ENCODE measurements at places on chromosomes 3 and 15. TPM values are rescaled to one million over a fixed set of nuclear protein-coding genes. Genes with fewer than 3 reads are reported as not detected.

Gene MAGEF1
- 13.0 TPM for total RNA-seq

Gene CNTN4
- total RNA-seq, result not detected

Gene ARL6IP5
- 97.0 TPM for total RNA-seq

Gene LCTL
- not detected for total RNA-seq

Gene RFX7
- 3.8 TPM for total RNA-seq

Gene GOLGA6B
- total RNA-seq, result not detected

Gene CCR3
- total RNA-seq, result 0.07 TPM

Gene ERICH6
- total RNA-seq, result not detected

Gene SLCO2A1
- total RNA-seq, result under 0.01 TPM

Gene CGNL1
- 1.4 TPM for total RNA-seq

Gene ADAMTSL3
- under 0.01 TPM for total RNA-seq

Gene SNRPA1
- total RNA-seq, result 37.3 TPM

Gene DZIP1L
- total RNA-seq, result 0.34 TPM

Gene TARS3
- 11.3 TPM for total RNA-seq

Gene MUC13
- total RNA-seq, result not detected

Gene TRIM59
- 8.5 TPM for total RNA-seq

Gene KNL1
- 0.36 TPM for total RNA-seq

Gene TGM4
- 0.34 TPM for total RNA-seq

Gene DNAH12
- total RNA-seq, result under 0.01 TPM

Gene SLC2A2
- not detected for total RNA-seq

Gene CD86
- total RNA-seq, result 0.07 TPM

Gene NPAP1
- total RNA-seq, result under 0.01 TPM

Gene ANKUB1
- total RNA-seq, result 4.1 TPM

Gene CD96
- not detected for total RNA-seq

Gene C2CD4B
- total RNA-seq, result 0.28 TPM

Gene OSTN
- total RNA-seq, result not detected

Gene LHFPL4
- total RNA-seq, result under 0.01 TPM

Data from nasal cavity respiratory epithelium epithelial cell of viscerocranial mucosa (primary cell).